ENCODE measurements at places on chromosomes 16 and 17.

DNA sequence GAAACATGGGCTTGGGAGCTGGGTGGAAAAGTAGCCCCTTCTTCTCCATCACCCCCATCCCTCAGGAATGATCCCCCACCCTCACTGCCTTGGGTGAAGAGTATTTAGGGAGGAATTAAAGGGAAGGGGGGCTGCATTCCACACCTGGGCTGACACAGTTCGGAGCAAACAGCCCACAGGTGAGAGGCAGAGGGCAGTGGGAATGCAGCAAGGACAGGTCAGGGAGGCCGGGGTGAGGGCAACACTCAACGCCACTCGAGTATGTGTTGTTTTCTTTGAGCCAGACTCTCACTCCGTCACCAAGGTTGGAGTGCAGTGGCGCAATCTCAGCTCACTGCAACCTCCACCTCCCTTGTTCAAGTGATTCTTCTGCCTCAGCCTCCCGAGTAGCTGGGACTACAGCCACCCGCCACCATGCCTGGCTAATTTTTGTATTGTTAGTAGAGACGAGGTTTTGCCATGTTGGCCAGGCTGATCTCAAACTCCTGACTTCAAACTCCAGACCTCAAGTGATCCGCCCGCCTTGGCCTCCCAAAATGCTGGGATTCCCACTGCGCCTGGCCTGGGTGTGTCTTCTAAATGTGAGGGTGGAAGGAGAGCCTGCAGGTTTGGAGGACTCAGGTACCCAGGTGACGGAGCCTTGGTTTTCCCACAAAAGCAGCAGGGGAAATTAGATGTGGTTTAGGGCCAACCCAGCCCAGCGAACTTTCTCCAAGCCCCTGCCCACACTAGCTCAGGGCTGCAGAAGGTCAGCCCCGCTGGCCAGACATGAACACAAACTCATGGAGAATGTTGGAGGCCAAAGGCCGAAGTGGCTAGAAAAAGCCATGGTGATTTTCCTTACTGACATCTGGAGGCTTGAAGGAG, 21.2 kb upstream of the ITGA3 start:
- no peak for DNase-seq

GRCh38 chr16:74608944-74609343, 2.0 kb upstream of the GLG1 start:
- no peak for DNase-seq

GRCh38 chr16:26382586-26382985, 684.1 kb upstream of the C16orf82 start:
- no peak for DNase-seq

GRCh38 chr17:79117905-79118487, 43.4 kb downstream of the ENGASE start:
- no peak for DNase-seq

GRCh38 chr16:84610376-84610775, 7.5 kb downstream of the COTL1 start:
- DNase-seq: peak; percentile 44

- DNase-seq: no peak
Measured at GRCh38 chr16:2170080-2170479, 14.5 kb downstream of the TRAF7 start.

DNA sequence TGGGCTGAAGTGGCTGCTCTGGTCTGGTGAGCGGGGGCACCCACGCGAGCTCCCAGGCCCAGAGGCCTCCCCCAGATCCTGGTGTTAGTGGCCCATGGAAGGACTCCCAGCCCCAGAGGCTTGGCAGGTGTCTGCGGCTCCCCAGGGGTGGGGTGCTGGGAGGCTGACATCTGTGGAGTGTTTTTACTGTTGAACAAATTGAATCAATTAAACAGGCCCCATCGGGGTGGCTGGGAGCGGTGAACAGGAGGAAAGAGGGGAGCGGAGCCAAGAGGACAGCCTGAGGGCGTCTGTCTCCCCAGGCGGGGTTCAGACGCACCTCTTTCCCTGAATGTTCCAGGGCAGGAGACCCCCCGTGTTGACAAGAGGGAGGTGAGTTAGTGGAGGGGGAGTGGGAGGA, 29.9 kb downstream of the ACTG1 start:
- DNase-seq: no peak

DNA sequence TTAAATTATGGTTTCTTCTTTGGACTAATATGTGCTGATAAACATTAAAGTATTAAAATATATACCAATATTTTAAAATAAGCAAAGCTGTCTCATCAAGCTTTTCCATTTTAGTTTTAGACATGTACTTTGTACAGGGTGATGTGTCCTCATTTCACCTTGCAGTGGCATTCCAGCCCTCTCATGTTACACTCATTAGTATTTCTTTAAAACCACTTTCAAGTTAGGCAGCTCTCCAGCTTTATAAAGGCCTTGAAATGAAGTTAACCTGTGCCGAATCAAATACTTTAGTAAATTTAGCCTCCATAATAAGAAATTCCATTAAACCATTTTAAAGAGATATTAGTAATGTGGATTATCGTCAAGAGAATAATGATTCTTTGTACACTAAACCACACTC, 107.6 kb upstream of the HLF start:
- peak; percentile 37 for DNase-seq

- DNase-seq: no peak
Measured at GRCh38 chr17:44881145-44881544, 18.1 kb downstream of the EFTUD2 start.

- DNase-seq: no peak
Measured at GRCh38 chr17:72158895-72159885, 38.4 kb downstream of the SOX9 start.

DNA sequence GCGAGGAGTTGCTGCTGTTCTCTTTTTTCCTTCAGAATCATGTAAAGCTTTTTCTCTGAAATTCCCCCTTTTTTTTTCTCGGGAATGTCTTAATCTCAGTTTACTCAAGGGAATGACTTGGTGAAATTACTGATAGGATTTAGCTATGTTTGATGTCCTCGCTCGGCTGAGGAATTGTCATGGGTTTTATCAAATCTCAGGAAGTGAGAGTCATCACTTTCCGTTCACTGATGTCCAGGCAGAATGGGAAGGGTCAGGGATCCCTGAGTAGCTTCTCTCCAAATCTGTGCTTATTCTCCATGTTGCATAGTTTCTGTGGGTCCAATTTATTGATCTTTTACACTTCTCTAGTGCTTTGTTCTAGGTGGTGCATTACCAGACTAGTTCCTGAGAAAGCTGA, 6.3 kb downstream of the IGSF6 start:
- peak; percentile 30 for DNase-seq

- no peak for DNase-seq
Measured at GRCh38 chr16:81808933-81809480, 29.9 kb downstream of the PLCG2 start.

- DNase-seq: no peak
Measured at GRCh38 chr17:58630883-58631522, 60.8 kb downstream of the TEX14 start.

DNA sequence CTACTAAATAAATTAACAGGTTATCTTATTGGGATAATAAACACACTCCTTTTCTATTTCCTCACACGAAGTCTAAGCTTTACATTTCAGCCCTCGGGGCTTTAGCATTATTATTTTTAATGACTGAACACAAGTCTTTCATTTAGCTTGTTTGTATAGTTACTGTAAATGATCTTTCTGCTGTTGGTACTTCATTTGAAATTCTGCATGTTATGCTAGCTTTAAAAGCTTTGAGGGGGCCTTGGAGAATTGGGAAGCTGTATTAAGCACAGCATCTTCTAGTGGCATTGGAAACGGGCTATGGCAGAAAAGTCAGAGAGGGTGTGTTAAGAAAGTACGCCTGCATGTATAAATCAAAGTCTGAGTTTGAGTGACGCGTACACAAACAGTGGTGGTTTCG, 243.7 kb downstream of the FTO start:
- no peak for DNase-seq

DNA sequence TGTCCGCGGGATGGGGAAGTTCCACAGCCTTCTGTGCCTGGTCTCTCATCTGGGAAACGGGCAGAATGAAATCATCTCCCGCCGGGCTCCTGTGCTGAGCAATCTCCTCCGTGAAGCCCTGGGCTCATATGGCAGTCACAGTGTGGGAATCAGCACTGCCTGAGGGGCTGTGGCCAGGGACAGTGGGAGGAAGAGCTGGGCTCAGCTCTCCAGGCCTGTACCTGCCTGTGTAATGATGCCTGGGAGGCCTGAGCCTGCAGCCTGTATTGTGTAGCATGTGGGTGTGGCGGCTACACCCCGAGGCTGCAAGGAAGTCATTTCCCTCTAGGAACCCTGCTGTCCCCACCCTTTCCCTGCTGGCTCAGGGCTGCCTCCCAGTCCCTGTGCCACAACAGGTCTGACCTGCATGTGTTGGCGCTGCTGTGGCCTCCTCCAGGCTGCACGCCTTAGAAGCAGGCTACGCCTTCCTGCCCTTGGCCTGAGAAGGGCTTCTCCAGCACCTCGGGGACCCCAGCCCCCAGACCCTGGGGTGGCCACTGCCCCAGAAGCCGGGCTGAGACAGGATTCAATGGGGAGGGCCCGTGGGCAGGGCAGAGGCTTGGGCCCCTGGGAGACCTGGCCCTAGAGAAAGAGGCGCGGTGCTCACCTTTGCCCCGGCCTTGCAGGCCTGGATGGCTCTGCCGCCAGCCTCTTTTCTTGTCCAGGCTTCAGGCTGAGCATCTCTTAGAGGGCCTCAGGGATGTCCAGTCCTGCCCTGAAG, 2.1 kb downstream of the ITGB4 start:
- no peak for DNase-seq

DNA sequence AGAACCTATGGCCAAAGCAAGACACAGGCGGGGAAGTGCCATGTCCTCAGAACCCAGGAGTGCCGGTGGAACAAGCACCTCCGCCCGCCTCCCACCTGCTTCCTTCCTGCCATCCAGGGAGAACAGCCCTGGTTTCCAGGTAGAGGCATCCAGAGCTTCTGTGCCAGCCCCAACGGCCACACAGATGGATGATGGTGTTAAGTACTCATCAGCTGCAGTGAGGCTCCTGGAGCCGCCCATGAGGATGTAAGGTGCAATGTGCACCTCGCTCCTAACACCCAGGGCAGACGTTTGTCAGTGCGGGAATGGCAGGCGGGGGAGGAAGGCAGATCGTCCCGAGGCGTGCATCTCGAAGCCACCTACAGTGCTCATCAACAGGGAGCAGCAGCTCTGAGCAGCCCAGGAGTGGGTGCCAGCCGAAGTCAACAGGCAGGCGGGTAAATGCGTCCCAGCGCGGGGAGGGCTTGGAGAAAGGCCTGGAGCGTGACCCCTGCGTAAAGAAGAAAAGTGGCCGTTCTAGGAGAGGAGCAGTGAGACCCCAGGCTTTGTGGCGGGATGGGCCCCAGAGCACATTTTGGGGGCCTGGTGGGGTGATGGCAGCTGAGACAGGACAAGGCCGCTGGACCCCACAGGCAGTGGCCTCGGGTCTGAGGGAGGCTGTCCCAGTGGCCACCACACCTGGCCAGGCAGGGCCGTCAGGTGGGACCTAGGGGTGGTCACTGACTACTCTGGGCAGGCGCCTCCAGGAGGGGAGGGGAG, 46.1 kb upstream of the ACSF3 start:
- no peak for DNase-seq

GRCh38 chr16:89448656-89449055, 41.7 kb downstream of the ANKRD11 start:
- DNase-seq: no peak

GRCh38 chr17:57586196-57586740, 158.8 kb downstream of the CCDC182 start:
- no peak for DNase-seq

GRCh38 chr16:2039274-2040031, 8.2 kb downstream of the NTHL1 start:
- peak; percentile 58 for DNase-seq

GRCh38 chr17:9266031-9266680, 244.8 kb downstream of the NTN1 start:
- DNase-seq: no peak

- no peak for DNase-seq
Measured at GRCh38 chr16:47359478-47359877, 101.4 kb downstream of the ITFG1 start.

DNA sequence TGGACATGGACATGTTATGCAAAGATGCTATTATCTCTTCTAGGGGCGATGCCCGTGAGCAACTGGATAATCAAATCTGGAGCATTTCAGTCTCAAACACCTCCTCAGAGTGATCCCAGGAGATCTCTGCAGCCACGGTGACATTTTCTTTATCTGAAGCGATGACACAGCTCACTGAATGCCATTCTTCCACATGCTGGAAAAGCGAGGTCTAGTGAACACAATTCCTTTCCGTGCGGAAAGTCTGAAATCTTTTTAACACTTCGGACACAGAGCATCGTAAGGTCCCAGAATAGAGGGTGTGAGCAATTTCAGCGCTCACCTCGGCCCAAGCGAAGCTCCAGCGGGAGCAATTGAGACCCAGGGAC, 531 bp upstream of the HASPIN start:
- DNase-seq: no peak

GRCh38 chr17:57666201-57666870, 78.8 kb downstream of the CCDC182 start:
- no peak for DNase-seq

DNA sequence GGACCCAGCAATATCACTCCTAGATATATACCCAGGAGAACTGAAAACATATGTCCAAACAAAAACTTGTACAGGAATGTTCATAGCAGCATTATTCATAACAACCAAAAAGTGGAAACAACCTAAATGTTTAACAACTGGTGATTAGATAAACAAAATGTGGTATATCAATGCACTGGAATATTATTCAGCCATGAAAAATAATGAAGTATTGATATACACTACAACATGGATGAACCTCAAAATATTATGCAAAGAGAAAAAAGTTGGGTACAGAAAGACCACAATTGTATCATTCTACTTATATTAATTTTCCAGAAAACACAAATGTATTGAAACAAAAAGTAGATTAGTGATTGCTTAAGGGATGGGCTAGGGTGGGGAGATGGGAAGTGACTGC, 498.6 kb downstream of the GRIN2A start:
- no peak for DNase-seq

DNA sequence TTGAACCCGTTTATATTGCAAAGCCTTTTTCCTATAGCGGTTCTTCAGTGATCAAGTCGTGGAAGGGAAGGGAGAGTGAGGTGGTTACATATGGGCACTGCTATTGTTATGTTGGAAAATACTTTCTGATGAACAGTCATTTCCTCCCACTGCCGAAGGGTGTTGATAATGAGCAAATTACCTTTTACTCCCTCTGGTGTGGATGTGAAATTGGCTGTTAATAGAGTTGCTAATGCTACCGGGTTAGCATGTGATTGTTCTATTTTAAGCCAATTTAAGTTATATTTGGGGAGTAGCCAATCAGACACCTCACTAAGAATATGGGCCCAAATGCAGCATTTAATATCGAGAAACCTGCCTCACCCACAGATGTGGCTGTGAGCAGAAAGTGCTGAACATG, 15.6 kb upstream of the PMFBP1 start:
- DNase-seq: no peak

Measured in fibroblast of mammary gland (primary cell).